Globus pallidus (tissue), 1 donor: ENCODE measurements at places on chromosomes 6 and 20.
A peak's percentile ranks its signal among the peaks of the same experiment; 100 is the strongest.

DNA sequence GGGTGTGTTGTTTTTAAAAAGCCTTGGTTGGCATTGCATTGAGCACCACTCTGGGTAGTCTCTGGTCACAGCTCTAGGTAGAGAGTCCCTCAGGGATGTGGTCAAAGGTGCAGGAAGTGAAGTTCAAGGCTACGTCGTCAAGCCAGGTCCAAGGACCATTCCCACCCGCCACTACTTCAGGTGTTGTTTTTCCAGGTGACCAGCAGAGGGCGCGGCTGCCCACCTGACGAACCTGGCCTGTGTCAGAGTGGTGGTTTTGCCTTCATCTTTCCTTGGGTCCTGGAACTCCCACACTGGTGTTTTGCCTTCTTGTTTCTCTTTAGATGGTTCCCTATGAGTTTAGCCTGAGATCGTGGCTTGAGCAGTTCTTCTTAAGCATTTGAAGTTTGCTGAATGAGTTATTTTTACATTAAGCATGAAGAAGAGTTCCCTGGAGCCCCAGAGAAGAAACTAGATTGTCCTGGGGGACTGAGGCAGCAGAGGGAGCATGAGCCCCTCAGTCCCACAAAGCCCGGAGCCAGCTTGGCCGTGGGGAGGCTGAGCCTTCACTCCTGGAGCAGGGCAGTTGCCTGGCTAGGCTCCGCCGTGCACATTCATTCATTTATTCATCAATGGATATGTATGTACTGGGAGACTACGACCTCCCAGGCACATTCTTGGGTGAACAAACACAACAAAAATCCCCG lies 5.6 kb upstream of the PHACTR3 start:
- DNase-seq, result peak; percentile 61

- no peak for DNase-seq
These were observed 174.2 kb downstream of the DLL1 start for GRCh38 chr6:170116636-170117035.

GRCh38 chr6:137155830-137156229 lies 17.6 kb downstream of the IL22RA2 start:
- peak; percentile 10 for DNase-seq

DNA sequence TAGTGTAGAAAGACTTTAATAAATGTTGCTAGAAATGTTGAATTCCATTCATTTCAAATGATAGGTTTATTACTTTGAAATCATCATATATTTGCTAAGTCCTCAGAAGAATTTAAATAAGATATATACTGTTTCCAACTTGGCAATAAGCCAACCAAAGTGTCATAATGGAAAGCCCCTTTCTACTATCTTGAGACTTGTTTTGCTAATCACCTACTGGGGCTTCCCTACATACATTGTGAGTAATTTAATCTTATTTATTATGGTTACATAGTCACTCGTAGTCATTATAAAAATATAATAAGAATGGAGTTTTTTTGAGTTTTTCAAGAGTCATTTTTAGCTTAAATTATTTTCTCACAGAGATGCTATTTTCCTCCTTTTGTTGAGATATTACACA lies 20.7 kb downstream of the COL19A1 start:
- DNase-seq, result no peak

DNA sequence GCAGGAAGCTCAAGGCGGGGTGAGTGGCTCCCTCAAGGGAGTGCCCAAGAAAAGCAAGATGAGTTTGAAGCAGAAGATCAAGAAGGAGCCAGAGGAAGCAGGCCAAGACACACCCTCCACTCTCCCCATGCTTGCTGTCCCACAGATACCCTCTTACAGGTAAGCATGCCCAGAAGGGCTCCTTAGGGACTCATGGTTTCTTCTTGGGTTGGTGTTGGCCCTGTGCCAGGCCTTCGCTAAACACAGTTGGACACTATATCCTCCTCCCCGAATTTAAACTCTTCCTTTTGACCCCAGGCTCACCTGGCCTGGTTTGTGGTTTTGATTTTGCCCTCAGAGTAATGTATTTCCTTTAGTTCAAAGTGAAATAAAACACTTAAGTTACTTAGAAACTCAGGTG lies 5.1 kb downstream of the BRPF3 start:
- DNase-seq, result no peak

GRCh38 chr6:320351-321157 lies 28.3 kb downstream of the DUSP22 start:
- DNase-seq, result no peak

DNA sequence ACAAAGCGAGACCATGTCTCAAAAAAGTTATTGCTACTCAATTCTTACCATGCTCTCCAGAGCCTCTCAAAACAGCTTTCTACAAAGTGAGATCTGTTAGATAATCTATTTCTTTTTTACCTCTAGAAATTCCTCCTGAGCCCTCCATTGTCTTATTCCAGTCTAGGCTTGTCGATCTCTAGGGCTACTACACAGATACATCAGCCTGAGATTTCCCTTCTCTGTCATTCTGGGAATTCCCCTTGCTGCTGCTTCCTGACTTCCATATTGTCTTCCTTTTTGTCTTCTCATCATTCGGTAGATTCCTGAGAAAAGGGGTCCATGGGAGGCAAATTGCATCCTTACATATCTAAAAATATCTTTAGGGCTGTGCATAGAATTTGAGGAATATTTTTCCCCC lies 75.6 kb upstream of the GNRH2 start:
- DNase-seq, result no peak

GRCh38 chr20:42007251-42007650 lies 389.1 kb upstream of the CHD6 start:
- DNase-seq, result no peak

DNA sequence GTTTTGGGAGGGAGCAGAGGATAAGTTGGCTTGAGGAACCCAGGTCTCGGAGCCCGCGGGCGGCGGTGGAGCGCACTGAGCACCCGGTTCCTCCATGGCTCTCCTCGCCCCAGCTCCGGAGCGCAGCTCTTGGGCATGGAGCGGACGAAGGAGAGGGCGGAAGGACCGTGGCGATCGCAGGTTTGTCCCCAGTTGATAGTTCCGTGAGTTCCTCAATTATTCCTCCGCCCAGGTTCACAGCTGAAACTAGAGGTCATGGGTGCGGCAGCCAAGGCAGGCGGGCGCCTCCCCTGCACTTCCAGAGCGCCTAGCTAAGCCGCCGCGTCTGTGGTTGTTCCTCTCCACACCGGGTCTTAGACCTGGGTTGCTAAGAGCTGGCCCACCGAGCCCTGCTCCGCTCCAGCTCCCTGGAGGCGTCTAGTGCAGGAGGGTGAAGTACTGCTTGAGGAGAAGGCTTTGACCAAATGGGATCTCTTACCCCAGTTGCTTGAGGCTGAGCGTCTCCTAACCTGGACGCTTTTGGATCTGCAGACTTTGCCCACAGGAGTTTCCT lies at the start of gene HTR1B:
HTR1B (minus strand) TSS at position 184 of the 553 bp plus-strand sequence; CDS start at position 96, 88 bp downstream.
- no peak for DNase-seq

DNA sequence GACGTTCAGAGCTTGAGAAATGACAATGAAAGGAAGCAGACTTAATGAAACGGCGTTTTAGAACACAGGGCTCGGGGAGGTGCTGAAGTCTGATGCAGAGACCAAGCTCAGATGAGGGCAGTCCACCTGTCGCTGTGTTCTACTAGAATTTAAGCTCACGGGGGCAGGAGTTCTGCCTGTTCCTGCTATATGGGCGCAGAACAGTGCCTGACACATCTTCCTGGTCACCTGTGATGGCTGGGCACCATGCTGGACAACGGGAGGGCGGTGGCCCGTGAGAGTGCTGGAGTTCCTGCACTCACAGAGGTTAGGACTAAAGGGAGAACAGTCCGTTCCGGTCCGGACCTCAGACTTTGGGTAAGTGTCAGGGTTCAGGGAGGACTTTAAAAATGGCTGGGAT lies 130.6 kb downstream of the ERMARD start:
- no peak for DNase-seq

GRCh38 chr6:149334682-149335160 lies 17.2 kb downstream of the TAB2 start:
- no peak for DNase-seq

DNA sequence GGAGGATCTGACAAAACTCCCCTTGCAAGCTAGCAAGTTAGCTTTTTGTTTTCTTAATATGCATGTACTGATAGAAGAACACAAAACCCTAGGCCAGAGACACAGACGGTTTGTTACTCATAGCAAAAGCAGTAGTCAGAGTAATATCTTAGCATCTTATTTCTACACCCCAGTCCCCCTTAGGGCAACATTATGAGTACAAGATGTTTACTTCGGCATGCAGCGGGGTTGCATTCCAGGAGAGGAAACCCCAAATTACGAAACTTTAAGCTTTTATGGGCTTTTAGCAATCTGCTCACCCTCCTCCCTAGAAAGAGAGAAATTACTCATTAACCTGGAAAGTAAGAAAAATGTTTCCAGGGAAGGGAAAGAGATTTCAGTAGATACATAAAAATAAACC lies 1286.9 kb downstream of the EPHA7 start:
- no peak for DNase-seq

DNA sequence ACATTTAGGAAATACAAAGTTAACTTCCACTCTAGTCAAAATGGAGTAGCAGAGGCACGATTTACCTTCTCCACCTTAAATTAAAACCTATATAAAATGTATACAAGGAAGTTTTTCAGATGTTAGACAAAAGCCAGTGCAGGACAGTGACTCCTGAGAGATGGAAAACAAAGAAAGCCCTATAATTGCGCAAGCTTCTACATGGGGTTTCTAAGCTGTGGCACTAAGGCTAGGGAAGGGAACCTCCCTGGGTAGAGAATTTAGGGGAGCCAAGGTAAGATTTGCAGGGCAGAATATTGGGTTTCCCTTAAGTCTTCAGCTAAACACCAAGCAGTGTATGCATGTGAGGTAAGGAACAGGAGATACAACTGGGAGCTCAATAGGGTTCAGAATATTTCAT lies 18.5 kb upstream of the ZC3H12D start:
- DNase-seq, result no peak

DNA sequence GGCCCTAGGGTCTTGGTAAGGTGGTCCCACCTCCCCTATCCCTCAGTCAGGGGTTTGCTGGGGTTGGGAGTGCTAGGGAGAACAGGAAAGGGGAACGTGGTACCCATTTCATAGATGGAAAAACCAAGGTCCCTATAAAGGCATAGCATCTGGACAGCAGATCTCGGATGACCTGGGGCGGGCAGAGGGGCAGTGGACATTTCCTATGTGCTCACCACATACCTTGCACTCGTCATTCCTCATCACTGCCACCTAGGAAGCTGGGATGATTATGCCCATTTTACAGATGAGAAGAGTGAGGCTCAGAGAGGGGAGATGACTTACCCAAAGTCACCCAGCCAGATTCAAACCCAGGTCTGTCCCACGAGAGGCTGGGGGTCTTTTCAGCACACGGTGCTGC lies 12.1 kb downstream of the MYLK2 start:
- no peak for DNase-seq

- DNase-seq, result no peak
These were observed 161.2 kb downstream of the GRM4 start for GRCh38 chr6:33984466-33985312.

DNA sequence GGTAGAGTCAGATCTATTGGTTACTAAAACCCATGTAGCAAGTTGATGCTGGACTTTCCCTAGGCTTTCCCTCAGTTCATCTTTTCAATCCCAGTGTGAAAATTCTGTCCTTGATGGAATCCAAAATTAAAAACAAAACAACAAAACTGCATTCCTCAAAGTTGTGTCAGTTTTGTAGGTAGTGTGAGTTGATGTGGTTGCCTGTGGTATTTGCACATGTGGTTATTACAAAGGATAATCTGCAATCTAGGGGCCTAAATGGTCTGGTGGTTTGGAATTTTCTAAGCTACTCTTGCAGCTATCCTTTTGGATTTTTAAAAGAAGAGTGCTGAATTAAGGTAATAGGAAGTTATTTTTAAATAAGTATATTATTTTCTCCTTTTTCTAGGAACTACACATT lies 132.2 kb upstream of the SCGN start:
- no peak for DNase-seq

DNA sequence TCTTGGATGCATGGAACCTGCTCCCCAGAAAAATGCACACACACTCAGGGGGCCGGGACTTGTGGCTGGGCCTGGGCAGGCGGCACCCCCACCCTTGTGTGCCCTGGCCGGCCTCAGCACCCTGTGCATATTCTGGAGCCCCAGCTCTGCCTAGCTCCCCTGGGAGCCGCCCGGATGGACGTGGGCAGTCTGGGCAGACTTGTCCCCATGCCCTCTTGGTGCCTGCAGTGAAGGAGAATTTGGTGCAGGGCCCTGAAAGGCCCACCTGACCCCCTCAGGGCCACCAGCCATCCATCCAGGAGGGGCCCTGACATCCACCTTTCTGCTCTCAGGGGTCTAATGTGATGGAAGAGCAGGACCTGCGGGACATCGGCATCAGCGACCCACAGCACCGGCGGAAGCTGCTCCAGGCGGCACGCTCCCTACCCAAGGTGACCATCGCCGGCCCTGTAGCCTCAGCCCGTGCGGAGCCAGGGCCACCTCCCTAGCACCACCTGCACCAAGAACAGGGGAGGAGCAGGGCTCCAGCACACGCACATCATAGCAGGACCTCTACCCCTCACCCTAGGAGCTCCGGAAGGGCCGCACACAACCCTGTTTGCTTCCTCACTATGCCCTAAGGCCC lies 62.8 kb downstream of the TCP11 start:
- no peak for DNase-seq

- no peak for DNase-seq
These were observed at the start of gene SFTA2 for GRCh38 chr6:30931969-30932645. Gene SFTA2 (minus strand): TSS chr6:30932170. CDS start chr6:30932096, 74 bp downstream.

- no peak for DNase-seq
These were observed 51.3 kb upstream of the GLP1R start for GRCh38 chr6:38997128-38997761.

DNA sequence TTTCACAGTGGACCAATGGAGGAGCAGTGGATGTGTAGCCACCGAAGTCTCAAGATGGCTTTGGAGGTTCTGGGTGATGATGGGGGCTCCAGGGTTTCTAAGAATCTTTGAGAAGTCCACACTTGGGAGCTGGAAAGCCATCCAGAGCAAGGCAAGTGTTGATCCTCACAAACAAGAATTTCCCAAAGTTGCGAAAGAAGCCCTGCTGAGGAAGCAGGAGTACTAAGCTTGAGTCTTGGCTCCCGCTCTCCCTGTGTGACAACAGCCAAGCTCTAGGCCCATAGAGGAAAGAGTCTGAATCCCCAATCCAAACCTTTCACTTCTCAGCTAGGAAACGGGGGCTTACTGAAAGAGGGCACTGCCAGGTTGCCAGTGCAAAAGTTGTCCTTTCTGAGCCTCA lies 106.0 kb downstream of the EDN3 start:
- no peak for DNase-seq

- DNase-seq, result no peak
These were observed 278.3 kb downstream of the SOX4 start for GRCh38 chr6:21871831-21872230.

DNA sequence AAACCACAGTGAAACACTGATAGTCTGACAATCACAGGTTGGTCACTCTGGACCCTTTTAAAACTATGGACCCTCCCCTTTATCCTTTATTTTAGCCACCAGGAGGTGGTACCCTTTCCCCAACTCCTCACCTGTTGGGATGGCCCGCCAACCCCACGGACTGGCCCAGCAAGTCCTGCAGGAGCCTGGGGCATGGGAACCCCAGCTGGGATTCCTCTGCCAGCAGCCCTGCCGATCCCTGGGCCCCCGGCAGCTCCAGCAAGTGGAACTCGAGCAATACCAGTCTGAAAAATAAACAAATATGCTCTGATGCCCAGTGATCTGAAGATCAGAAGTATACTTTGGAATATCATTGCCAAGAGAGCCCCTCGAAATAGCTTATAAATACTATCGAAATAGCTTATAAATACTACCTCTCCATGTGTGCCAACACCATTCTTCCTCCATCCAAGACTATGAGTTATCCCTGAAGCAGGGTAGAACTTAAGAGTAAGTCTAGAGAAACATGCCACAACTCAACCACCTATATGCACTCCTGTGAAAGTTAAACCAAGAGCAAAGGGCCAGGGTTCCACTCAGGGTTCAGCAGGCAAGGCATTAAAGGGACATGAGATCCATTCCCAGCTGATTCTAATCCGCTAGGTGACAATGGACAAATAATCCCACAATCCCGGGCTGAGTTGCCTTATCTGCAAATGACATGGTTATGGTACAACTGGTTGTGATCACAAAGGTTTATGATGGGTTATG lies 6.8 kb downstream of the SNRPB start:
- no peak for DNase-seq
